Left colon (tissue), 2 donors: ENCODE measurements at places on chromosomes 4 and X. TPM values are rescaled to one million over a fixed set of nuclear protein-coding genes. Genes with fewer than 3 reads are reported as not detected.

PRR32 gene
- total RNA-seq: not detected

FAAH2 gene
- total RNA-seq: 11.1 TPM

PPP2R3B gene
- 10.8 TPM for total RNA-seq

YIPF6 gene
- 57.8 TPM for total RNA-seq

ADH7 gene
- total RNA-seq: not detected

LRCH2 gene
- 2.2 TPM for total RNA-seq

GRCh38 chrX:3451571-3451970, 105.1 kb upstream of the MXRA5 start:
- DNase-seq: no peak

DNA sequence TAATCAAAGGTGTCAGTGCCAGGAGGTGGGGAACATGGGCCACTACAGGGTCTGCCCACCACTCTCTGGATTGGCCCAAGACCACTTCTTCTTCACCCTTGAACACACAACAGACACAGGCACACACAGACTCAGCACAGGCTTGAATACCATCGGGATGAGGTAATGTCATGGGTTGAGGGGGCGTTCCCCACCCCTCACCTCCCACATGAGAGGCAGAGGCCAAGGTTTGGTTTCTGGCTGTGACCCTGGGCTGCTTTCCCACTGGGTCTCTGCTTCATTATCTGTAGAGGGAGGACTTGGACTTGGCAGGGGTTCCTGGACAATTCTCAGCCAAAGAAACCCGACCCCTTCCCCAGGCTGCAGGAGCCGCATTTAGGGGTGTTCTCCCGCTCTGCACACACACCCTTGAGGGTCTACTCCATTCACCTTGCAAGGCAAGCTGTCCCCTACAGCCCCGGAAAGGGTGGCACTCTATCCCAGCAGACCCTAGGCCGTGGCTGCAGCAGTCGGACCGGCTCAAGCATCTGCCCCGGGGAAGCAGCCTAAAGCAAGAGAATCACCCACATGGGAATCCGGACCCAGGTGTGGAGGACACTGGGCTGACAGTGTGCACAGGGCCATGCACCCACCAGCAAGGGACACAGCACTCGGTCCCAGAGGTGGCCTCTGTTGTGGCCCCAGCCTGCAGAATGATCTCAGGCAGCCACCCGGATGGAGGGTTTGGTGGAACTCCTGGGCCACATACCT, 62.4 kb downstream of the TRMT44 start:
- no peak for DNase-seq

DNA sequence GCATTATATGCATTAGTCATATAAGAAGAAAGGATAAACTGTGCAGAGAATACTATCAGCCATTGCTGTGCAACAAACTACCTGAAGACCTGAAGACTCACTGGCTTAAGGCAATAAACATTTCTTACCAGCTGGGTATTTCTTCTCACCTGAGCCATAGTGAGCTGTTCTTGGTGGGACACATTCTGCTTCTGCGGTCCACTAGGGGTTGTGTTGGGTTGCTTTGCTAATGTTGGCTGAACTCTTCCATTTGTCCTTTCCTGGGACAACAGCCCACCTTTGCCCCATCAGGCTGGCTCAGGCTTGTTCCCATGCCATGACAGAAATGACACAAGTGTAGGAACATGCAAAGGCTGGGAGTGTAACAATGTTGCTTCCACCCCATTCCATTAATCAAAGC, 388.6 kb downstream of the PCDH7 start:
- no peak for DNase-seq

GRCh38 chr4:88283661-88284438, 511 bp downstream of the PPM1K start:
- DNase-seq: peak; percentile 71

DNA sequence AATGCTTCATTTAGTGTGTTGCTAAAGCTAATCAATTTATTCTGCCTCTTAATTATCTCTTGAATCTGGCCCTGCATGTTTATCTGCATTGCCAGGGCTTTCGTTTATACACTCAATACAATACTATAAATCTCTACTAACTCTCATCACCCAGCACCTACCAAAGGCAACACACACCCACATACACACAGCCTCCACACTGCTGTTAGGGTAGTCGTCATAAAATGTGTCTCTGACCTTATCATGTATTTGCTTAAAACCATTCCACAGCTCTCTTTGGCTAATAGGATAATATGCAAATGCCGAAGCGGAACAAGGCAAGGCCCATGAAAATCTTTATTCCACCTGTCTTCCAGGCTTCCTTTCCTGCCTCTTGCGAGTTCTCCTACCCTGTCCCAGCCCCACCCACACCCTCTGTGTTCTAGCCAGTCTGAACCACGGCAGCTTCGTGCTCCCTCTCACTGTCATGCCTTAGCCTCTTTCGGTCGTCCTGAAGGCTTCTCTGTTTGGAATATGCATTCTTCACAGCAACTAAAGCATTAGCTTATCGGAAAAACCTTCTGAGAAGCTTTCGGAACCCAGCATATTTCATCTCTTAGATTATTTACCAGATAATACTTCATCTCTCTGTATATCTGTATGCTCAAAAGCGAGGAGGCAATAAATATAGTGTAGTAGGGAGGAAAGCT, 333.5 kb downstream of the TENM3 start:
- no peak for DNase-seq

- no peak for DNase-seq
Observed at GRCh38 chr4:70706516-70706915, 15.2 kb upstream of the RUFY3 start.

DNA sequence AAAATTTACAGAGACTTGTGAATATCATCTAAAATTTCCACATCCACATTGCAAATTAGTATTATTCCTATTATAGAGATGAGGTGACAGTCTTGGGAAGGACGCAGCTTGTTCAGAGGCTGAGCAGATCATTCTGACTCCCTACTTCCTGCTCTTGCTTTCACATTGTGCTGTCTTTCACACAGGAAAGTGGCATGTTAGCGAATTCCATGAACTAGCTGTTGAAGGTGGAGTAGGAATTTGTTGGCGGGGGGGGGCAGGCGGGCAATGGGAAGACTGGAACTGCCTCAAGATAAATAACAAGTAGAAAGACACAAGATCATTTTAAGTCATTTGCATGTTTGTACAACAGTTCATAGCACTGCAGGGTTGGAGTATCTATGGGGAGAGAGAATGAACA, 2.3 kb downstream of the PF4V1 start:
- no peak for DNase-seq

DNA sequence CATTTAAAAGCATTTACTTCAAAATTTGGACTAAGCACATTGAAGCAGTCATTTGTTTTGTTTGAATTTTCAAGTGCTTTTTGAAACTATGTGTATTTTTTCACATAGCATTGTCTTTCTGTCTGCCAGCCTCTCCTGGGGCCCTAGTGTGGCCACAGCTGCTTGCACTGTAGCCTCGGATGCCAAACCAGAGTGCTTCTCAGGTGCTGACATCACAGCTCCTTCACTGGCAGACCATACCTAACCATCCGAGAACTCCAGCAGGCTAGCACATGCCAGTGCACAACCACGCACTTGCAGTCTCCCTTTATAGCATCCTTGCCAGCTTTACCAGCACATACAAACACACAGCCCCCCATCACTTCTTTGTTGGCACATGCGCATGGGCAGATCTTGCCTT, 1019.7 kb downstream of the STPG2 start:
- no peak for DNase-seq

DNA sequence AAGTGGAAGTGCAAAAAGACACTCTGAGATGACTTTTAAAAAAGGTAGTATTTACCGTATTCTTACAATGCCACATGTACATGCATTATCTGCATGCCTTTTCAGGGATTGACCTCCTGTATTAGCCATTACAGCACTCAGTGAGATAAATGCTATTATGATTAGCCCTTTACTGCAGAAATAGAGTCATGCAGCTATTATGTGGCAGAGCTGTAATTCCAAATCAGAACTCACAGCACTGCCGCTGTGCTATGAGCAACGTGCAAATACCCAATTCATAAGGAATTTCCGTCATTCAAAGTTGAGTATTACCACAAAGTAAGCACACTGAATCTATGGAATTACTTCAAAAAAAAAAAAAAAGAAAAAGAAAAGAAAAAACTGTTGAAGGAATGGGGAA, 92.1 kb upstream of the SMAD1 start:
- no peak for DNase-seq

DNA sequence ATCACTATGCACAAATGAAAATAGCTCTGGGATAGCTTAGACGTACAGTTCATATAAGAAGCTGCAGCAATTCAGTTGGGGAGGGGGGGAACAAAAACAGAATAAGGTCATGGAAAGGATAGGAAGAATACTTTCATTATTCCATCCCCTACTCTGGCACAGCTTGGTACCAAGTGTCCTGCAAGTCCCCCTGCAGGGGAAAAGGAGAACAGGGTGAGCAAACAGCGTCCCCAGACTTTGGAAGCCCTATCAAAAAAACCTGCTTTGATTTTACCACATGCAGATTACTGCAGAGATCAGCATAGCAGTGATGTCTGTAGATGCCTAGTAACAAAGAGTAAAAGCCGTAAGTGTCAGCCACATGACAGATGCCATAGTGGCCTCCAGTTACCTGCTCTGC, 209.4 kb upstream of the NEIL3 start:
- DNase-seq: no peak

GRCh38 chr4:145939441-145939750, 773 bp upstream of the ZNF827 start:
- no peak for DNase-seq

- DNase-seq: no peak
Observed at GRCh38 chr4:164783976-164784375, 30.0 kb downstream of the SMIM31 start.

GRCh38 chr4:45442466-45442865, 681.4 kb downstream of the GABRG1 start:
- DNase-seq: no peak

GRCh38 chr4:69060651-69061308, 35.5 kb upstream of the UGT2B7 start:
- DNase-seq: no peak

- DNase-seq: no peak
Observed at GRCh38 chrX:78237127-78237526, 90.3 kb downstream of the CYSLTR1 start.

DNA sequence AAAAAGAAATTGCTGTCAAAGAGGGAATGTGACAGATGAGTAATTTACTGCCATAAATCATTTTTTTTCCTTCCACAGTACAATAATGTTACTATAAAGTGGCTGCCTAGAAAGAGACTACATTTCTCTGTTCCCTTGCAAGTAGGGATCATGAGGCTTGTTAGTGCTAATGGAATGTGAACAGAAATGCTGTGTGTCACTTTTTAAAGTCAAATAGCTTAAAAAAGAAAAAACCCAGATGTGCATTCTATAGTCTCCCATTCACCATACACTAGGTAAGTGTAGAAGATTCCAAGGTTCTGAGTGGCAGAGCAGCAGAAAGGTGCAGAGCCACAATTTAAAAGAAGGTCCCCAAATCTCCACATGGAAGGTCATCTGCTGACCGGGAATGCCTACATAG, 328.4 kb downstream of the CAMK2D start:
- no peak for DNase-seq

GRCh38 chrX:55794405-55794804, 76.9 kb downstream of the RRAGB start:
- DNase-seq: no peak

DNA sequence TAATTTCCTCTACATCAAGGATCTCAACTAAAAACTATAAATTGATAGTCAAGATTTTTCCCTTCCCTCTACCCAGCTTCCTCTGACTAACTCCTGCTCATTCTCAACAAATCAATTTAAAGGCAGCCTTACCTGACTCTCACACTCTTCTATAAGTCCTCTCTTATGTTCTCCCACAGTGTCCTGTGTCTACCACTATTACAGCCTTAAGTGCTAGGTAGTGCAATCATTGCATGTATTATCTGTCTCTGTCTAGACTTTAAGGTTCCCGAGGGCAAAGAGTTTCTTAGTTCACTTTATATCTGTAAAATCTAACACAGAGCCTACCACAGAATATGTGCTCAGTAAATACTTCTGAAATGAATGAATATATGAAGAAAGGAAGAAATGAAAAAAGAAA, 123.7 kb downstream of the BTC start:
- no peak for DNase-seq

DNA sequence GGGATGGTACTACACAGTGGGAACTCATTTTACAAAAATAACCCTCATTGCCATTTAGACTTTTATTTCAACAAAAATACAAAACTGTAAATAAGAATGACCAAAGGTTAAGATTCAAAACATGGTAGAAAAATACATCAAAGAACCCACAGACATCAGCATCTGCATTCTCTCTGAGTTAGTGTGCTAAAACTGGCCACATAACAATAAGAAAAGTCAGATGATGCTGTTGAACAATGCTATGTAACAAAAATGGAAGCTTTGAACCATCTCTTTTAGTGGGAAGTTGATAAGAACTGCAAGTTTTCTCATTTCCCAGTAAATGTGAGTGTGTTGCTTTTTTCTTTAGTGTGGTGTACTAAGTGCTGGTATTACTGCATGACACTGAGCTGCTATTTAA, 888.4 kb upstream of the EPHA5 start:
- no peak for DNase-seq

DNA sequence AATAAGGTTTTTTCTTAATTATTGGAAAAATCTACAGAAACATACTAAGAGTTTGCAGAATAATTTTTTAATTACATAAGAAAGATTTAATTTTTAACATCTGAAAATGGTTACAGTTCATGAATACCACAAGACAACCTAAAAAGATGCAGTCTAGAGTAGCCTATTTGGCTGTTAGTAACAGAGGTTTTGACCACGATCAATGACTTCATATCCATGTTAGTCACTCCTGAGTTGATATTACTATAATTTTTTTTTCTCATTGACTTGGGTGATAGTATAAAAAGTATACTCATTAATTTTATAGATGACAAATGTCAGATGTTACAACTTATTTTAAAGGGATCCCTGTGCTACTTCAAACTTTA, 272.5 kb downstream of the DCTD start:
- DNase-seq: no peak

DNA sequence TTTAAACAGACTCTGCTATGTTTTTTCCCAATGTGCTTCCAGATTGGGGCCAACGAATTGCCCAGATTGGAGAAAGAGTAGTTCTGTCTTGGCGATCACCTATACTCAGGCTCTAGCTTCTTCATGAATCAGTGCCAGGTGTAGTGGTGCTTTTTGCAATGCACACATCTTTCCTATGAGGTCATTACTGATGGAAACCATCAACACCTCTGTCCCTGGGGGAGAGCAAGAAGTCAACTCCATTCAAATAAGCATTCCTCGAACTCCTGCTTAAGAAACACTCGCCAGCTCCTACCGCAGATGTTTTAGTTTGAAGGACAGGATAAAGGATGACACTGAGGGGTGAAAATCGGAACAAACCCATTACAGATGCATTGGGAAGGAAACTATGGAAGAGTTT, 156.5 kb upstream of the DKK2 start:
- no peak for DNase-seq
